ENCODE measurements at places on chromosomes 4 and X.

GRCh38 chr4:55545641-55546505 is 836 bp downstream of the CLOCK start:
- peak; percentile 69 for DNase-seq

- no peak for DNase-seq
These were observed 419.5 kb upstream of the RPS6KA3 start for GRCh38 chrX:20686256-20686655.

- peak; percentile 21 for DNase-seq
These were observed 26.7 kb upstream of the BMP2K start for GRCh38 chr4:78749258-78749971.

GRCh38 chrX:154452823-154453222 is 5.3 kb upstream of the PLXNA3 start:
- no peak for DNase-seq
